ENCODE measurements at places on chromosomes 4 and X.

GRCh38 chr4:10079912-10080588 lies 36.5 kb downstream of the WDR1 start:
- DNase-seq = no peak

- no peak for DNase-seq
Measured at GRCh38 chrX:155215443-155216178, 649 bp upstream of the VBP1 start.

DNA sequence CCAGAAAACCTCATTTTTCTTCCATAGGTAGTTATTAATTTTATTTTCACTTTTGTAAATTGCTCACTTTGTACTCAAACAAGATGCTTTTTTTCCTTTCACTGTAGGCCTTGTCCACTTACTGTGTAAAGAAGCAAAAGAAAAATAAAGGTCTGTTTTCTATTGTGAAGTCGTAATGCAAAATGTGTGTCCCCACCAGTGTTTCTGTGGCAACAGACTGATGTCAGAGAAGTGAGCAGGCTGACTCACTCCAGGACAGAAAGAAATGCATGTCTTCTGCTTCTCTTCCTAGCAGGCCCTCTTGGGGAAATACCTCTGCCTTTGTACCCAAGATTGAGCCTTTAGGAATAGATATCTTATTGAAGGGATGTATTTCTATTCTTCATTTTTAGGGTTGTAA lies 30.3 kb downstream of the INPP4B start:
- DNase-seq = peak; percentile 21

DNA sequence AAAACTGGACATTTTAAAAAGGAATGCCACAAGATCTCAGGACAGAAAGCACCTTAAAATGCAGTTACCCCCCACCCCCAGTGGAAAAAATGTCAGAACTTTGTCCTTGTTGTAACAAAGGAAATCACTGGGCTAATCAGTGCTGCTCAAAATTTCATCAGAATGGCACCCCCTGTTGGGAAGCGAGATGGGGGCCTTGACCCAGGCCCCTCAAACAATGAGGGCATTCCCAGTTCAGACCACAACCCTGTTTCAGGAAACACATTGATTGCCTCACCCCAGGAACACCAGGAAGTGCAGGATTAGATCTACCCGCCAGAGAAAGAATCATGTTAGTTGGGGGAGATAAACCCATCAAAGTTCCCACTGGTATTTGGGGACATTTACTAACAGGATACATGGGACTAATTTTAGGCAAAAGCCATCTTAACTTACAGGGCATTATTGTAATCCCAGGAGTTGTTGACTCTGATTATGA lies 16.4 kb downstream of the SPIN2B start:
- no peak for DNase-seq

DNA sequence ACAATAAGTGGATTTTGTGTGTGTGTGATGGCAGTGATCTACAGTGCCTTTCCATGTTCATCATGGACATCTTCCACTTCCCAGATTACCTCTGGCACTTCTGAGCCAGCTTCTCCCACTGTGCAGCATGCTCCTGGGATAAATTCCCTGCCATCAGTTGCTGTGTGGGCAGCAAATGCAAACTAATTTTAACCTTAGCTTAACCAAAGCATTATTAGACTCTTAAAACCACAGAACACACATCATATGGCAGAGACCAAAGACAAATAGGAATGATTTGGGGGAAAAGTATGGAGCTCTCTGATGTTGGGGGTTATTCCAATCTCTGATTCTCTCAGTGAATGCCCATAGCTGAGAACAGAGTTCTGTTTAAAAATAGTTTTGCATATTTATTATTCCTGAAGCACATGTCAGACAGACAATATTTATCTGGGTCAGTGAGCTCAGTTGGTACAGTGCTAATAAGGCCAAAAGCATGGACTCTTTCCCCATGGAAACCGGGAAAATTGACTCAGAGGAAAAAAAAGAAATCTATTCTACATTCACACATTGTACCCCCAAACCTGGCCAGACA lies 567.4 kb downstream of the IQCM start:
- DNase-seq = no peak
